Left renal pelvis (tissue), 4 donors: ENCODE measurements at places on chromosomes 3 and 15. TPM values are rescaled to one million over a fixed set of nuclear protein-coding genes. Genes with fewer than 3 reads are reported as not detected.
A peak's percentile ranks its signal among the peaks of the same experiment; 100 is the strongest.

Gene PLA1A
- 0.35 TPM for polyA plus RNA-seq

Gene HYAL1
- 5.6 TPM for polyA plus RNA-seq

Gene CCR9
- polyA plus RNA-seq, result not detected

DNA sequence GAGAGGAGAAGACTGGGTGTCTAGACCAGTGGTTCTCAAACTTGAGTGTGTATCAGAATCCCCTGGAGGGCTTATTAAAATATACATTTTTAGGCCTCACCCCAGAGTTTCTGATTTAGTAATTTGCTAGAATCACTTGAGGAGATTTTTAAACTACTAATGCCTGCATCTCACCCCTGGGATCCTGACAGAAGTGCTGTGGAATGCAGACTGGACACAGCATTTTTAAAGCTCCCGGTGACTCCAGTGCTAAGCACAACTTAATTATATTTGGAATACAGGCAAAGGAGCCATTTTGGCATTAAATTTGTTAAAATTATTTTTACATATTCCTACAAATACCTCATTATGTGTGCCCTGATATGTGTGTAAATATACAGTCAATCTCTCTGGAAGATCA is 26.7 kb upstream of the COL6A6 start:
- DNase-seq, result no peak

DNA sequence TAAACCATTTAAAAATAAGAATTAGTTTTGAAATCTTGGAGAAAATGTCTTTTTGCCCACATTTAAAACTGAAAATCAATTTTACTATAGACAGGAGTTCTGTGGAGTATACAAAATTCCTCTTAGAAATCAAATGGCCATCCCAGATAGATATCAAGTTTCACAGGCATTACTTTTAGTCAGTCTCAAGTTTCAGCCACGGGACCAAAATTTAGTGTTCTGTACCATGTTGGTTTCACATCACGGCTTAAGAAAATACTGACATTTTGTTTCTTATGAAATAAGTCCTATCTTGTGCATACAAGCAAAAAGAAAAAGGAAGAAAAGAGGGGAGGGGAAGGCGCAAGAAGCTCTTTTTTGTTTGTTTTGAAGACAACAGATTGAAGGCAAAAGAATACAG is 45.7 kb downstream of the EIF2AK4 start:
- DNase-seq, result no peak

DNA sequence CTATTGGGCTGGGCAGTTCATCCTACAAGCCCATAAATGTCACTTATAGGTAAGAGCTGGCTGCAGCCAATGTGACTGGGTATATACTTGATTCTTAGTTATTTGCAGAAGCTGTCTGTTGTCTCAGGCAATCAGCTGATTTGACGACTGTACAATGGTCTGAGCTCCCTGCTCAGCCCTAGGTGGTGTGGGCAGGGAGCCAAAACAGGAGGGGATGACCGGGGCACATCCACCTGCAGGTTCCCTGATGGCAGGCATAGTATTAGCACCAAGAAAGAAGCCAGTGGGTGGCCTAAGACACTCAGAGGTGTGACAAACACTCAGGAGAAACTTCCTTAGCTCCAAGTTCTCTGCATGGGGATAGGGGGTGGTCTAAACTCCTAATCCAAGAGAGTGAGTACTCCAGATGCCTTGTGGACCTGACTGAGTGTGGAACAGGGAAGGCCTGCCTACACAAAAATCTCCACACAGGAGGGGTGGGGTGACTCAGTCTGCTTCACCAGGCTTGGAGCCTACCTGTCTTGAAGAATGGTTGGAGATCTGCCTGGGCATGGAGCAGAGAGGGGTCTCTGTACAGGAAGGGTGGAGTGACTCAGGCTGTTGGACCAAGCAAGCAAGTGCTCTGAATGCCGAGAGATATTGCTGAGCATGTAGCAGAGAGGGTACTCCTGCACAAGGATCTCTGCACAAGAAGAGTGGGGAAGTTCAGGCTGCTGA is 690.4 kb upstream of the NAALADL2 start:
- DNase-seq, result no peak

Gene PGBD4
- polyA plus RNA-seq, result 1.9 TPM

DNA sequence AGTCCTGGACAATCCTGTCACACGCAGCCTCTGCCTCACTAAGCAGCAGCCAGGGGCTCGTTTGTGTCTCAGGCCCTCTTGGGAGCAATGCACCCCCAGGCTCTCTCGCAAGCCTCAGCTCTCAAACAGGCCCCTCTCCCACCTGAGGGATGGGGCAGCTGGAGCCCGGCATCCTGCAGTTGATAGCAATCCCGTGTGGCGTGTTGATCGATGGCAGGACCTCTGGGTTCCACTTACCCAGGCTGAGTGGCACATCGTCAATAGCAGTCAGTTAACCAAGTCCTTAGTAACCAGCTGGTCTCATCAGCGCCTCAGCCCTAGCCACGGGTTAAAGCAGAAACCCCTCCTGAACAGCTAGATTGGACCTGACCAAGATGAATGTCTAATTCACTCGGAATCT is 36.5 kb upstream of the PLXNA1 start:
- no peak for DNase-seq

DNA sequence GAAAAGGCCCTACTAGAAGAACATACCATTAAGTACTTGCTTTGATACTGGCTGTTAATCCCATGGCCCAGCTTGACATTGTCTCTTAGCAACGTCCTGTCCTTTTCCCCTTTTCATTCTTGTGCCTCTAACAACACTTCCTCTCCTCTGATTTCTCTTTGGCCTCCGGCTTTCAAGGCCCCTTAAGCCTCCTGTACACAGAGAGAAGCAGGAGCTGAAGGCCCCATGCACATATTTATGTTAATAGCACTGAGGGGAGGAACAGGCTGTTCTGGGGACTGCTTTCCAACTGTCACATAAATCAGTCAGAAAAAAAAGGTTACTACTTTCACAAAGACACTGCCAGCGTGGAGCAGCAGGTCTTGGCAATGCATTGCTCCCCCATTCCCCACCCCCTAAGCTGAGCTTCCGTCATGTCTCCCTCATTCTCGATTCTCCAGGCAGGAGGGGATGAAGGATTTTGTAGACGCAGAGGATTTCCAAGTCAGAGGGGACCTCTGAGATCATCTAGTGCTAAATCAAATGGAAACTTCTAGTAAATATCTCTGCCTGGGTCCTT is 257.4 kb upstream of the ADAMTS9 start:
- peak; percentile 71 for DNase-seq

Gene ZPLD1
- 0.12 TPM for polyA plus RNA-seq

GRCh38 chr3:151293127-151293526 is 14.8 kb upstream of the P2RY14 start:
- no peak for DNase-seq

Gene HRG
- 1.7 TPM for polyA plus RNA-seq

Gene ZNF502
- polyA plus RNA-seq, result 13.5 TPM

DNA sequence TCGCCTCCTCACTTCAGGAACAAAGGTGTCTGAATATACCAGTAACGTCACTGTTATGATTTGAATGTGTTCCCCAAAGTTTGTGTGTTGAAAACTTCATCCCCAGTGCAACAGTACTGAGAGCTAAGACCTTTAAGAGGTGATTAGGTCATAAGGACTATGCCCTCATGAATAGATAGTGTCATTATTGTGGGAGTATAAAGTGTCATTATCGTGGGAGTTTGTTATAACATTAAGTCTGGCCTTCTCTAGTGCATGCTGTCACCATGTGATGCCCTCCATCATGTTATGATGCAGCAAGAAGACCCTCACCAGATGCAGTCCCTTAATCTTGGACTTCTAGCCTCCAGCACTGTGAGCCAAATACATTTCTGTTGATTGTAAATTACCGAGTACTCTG is 53.7 kb upstream of the TLE3 start:
- no peak for DNase-seq

Gene CCR3
- 0.27 TPM for polyA plus RNA-seq

DNA sequence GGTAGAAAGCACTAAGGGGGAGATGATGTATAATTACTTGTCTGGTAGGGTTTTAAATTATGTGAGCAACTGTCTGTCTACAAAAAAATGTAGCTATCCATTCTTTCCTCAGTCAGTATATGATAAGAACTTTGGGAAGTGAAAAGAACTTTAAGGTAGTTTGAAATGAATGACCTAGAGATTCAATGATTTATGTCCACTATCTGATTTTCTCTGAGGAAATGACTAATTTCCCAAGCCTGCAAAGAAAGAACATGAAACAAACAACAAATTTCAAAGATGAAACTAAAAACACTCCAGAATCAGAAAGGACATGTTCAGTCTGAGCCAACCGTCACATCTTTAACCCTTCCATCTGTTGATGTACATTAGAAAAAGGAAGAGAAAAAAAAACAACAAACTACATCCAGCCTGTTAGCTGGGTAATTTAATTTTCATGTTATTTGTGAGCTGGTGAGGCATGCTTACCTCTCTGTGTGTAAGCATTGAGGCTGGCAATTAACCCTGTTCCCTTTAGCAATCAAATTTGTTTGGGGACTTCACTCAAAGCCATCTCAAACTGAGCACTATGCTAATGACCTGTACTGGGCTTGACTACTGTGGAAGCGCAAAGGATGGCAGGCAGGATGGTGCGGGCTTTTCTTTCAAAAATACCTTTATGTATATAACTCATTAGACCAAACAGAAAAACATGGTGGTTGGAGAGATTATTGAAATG is 220.1 kb downstream of the TUSC7 start:
- DNase-seq, result no peak

GRCh38 chr3:188244395-188244861 is 90.5 kb downstream of the LPP start:
- no peak for DNase-seq

GRCh38 chr3:122880624-122881023 is 85.8 kb downstream of the SLC49A4 start:
- DNase-seq, result no peak
